ENCODE measurements at places on chromosomes 4 and X.

- peak; percentile 31 for DNase-seq
Observed at GRCh38 chr4:155509555-155509954, 132.8 kb upstream of the MAP9 start.

GRCh38 chr4:78669453-78669852, 106.7 kb upstream of the BMP2K start:
- no peak for DNase-seq

DNA sequence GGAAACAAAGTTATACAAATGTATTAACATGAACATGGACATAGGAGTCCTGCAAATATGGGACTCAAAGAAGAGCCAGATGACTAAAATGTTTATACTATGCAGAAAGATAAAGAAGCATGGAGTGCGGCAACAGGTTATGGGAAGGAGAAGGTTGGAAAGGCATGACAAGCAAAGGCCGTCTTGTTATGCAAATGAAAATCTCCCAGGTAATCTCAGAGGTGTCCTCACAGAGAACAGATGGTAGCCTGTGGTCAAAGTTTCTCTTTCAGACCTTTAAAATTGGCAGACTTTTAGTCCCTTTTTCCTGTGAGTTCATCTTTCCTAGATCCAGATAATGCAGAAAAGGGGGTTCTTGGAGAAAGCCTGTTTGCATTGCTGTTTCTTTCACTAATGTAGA, 116.4 kb upstream of the BEND4 start:
- DNase-seq: no peak

GRCh38 chr4:148229028-148229427, 213.2 kb downstream of the NR3C2 start:
- no peak for DNase-seq

DNA sequence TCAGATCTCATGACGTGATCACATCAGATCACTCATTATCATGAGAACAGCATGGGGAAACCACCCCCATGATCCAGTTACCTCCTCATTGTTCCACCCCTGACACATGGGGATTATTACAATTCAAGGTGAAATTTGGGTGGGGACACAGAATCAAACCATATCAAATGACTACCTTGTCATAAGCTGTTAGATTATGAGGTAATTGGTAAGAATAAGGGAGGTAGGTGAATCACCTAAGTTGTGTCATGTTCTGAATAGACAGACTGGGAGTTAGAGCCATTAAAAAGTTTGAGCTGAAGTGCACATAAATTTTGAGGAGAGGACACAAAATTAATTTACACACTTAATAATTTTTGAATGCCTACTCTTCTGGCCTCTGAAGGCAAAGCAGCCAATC, 24.7 kb downstream of the SLC9B1 start:
- no peak for DNase-seq

DNA sequence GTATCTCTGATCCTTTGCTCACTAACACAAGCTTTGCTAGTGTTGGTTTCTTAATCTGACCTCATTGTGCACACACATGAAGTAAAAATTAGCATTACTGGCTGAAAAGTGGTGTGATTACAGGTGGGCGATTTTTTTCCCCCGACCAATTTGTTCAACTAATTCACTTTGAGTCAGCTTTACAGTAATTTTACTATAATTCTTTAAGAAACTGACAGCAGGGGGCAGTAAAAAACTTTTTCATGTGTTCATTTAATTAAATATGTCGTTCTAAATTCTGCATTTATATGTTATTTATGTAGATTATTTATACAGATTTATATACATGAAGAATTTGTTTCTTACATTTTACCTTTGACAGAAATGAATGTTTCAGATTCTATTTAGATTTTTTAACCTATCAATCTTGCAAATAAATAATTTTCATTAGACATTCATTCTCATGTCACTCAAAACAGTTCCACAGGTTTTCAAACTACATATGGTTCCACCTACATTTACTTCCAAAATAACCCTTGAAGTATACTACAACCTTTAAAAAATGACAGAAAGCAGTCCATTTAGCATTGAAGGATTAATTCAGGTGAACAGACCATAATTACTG, 17.5 kb downstream of the PALLD start:
- peak; percentile 65 for DNase-seq

DNA sequence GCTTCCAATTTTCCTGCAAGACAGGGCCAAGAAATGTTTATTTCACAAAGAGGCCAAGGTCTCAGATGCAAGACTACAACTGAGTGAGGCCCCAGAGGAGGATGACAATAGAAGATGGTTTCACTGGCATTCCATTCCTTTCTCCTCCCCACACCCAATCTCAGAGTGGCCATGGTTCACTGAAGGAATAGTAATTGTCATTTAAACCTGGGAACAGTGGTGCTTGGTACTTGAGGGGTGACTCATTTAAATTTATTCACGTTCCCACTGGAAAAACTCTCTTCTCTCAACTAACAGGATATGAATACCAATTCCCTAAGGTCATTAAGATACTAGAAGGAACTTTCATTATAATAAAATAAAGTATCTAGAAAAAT, 35.3 kb upstream of the CXCL8 start:
- DNase-seq: peak; percentile 45
